MG63 (cell line): ENCODE measurements at places on chromosomes 1 and 21. TPM values are rescaled to one million over a fixed set of nuclear protein-coding genes. Genes with fewer than 3 reads are reported as not detected.

GUCA2B gene
- total RNA-seq, result not detected in 2 replicates

MPZ gene
- total RNA-seq, result 0.07 TPM in 1 of 2 replicates, not detected in the other

GRCh38 chr1:36944883-36945282 lies 89.4 kb downstream of the GRIK3 start:
- DNase-seq, result no peak

ADORA3 gene
- total RNA-seq, result not detected in 2 replicates

CHIT1 gene
- total RNA-seq, result not detected in 2 replicates

OR2G3 gene
- total RNA-seq, result not detected in 2 replicates

DNA sequence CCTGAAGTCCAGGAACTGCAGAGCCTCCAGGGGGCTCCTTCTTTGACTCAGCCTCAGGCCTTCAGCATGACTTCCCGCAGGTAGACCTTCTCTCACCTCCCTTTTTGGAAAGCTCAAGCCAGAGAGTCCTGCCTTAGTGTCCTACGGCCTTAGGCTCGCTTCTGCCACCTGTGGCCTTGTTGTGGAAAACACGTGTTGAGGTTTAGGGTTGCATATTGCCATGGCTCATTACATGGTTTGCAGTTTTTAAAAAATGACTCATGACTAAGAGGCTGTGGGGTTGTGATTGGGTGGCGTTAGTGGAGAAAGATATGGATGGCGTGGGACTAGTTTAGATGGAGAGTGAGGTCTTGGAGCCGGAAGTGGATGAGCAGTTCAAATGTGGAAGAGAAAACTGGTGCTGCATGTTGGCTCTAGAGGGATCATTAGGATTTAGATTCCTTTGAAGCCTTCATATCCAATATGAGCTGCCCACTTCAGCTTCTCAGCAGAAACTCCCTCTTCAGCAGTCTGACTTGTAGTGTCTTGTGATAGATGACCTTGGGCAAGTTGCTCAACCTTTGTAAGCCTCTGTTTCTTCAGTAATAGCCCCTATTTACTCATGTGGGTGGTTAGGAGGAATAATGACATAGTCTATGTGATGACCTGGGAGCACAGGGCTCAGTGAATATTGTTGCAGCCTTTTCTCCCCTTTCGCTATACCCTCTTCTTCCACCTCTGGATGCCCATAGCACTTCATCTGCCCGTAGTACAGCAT lies 6.5 kb upstream of the FGGY start:
- peak; percentile 38 for DNase-seq

- no peak for DNase-seq
Measured at GRCh38 chr1:28056129-28056925, 32.1 kb downstream of the EYA3 start.

CNR2 gene
- not detected in 2 replicates for total RNA-seq

IKBKE gene
- 5.5 and 12.9 TPM in 2 replicates for total RNA-seq

DNA sequence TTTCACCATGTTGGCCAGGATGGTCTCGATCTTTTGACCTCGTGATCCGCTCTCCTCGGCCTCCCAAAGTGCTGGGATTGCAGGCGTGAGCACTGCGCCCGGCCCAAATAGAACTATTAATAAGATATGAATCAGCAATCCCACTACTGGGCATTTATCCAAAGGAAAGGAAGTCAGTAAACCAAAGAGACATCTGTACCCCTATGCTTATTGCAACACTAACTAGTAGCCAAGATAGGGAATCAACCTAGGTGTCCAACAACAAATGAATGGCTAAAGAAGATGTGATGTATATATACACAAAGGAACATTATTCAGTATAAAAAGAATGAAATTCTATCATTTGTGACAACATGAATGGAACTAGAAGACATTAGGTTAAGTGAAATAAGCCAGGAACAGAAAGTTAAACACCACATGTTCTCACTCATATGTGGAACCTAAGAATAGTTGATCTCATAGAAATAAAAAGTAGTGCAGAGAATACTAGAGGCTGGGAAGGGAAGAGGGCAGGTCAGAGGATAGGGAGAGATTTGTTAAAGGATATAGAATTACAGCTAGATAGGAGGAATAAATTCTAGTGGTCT lies 48.8 kb downstream of the XPR1 start:
- DNase-seq, result no peak

DNA sequence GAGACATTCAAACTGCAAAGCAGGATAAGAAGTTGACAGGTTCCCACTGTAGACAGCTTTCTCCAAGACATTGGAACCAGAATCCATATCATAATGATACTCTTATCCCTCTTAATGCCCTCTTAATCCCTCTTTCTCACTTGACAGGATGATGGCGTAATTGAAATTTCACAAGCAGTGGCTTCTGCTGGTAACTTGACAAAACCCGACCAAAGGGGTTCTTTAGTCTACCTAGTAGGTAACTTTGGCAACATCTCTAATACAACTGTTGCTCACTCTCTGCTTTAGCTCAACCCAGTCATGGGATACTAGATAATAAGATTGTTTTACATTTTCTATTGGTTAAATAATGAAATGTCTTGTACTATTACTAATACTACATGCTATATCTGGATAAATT lies 34.7 kb downstream of the S100A10 start:
- no peak for DNase-seq

MAEL gene
- not detected in 2 replicates for total RNA-seq

- DNase-seq, result no peak
Measured at GRCh38 chr1:19866758-19867157, 15.4 kb upstream of the OTUD3 start.

DNA sequence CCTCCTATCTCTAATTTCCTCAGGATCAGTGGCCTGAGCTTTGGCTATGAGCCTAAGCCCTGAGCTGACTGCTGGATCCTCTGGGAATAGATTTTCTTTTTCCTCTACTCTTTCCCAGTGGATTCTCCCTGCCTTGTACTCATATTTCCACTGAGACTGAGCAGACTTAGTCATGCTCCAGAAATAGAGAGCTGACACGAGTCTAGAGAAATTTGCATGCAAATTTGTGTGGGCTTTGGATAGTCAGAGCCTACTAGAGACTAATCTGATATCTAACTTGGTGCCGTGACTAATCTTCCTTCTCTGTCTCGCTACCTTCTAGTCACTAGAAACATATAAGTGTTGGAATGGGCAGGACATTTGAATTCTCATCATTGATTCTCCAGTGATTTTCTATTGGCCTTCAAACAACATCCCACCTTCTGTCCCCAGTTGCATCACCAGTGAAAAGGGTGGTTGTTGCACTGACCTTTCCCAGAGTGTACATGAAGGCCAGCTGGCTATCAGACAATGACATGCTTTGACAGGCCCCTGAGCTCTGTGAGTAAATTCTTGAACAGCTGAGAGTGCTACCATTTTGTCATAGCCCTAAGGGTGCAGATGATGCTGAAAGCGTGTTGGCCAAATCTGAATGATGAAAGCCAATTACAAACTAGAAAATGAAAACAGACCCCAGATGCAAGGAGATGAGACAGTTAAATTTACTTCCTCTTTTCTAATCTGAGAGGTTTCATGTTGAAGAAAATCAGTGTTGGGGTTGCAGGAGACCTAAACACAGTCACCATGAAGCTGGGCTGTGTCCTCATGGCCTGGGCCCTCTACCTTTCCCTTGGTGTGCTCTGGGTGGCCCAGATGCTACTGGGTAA lies at the start of gene FCRLA:
Gene FCRLA, plus strand, starts transcription at position 748 of the 866 bp plus-strand sequence. Its CDS starts 36 bp downstream, at position 784.
- DNase-seq, result peak; percentile 68

GNPAT gene
- total RNA-seq, result 62.5 and 77.3 TPM in 2 replicates

DNA sequence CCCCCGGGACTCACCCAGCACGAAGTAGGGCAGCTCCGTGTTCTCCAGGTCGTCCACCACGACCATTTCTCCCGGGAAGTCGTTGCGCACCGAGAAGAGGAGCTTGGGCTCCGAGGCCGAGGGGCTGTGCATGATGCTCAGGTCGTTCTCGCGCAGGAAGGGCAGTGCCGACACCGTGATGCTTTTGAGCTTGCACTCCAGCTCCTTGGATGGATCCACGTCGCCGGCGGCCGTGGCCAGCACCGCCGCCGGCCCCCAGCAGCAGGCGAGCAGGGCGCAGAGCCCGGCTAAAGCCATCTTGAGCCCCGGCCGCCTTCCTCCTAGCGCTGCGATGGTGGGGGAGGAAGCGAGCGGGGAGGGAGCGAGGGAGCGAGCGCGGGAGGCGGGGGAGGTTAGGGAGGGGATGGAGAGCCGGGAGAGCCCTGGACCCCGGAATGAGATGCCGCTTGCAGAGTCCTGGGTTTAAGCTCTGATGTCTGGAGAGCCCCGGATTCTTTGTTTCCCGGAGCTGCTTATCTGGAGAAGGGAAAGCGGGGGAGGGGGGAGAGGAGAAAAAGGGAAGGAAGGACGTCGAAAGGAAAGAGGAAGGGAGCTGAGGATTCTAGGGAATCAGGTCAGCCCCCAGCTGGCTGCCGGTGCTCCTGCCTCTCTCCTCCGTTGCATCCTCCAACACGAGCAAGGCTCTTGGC lies at the start of gene ASTN1:
Gene ASTN1, minus strand, starts transcription at position 333 of the 689 bp plus-strand sequence. Its CDS starts 36 bp downstream, at position 297.
- peak; percentile 15 for DNase-seq
